NCI-H187 (cell line): ENCODE measurements at places on chromosomes 4 and X.

DNA sequence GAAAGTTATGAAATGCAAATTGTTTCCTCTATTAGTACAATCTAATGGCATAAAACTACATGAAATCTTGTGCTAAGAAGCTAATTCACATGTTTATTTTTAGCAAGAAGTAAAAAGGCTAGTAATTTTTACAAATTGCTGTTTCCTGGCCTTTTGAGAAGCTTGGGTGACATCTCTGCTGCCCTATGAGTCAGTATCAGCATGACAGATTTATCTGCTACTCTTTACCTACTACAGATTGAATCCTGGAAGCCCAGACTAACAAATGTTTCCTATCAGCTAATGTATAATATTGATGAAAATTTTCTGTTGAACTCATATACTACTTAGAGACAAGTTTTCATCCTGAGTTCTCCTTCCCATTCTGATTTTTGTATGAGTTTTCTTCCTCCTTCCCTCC, 232.4 kb downstream of the DCTD start:
- no peak for DNase-seq

DNA sequence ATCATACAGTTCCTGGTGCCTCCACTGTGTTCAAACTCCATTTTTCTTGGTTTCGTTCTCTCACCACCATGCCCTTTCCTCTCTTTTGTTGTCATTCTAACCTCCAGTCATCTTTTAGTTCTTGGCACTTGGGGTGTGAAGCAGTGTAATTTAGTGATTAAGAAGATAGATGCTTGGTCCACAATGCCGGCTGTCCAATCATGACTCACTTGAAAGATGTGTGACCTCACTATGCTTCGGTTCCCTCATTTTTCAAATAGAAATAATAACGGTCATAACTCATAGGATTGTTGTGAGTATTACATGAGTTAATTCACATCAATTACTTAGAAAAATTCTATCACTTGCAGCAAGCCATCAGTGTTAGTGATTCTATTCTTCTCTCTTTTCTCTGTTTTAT, 327.8 kb downstream of the ADGRL3 start:
- no peak for DNase-seq

- no peak for DNase-seq
Observed at GRCh38 chr4:168317621-168318020, 931 bp downstream of the DDX60 start.

DNA sequence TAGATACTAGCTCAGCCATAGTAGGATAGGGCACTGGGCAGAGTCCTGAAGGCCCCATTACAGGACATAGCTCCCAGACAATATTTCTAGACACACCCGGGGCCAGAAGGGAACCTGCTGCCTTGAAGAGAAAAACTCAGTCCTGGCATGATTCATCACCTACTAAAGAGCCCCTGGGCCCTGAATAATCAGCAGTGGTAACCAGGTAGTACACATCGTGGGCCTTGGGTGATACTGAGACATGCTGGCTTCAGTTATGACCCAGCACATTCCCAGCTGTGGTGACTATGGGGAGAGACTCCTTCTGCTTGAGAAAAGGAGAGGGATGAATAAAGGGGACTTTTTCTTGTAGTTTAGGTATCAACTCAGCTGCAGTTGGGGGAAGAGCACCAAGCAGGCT, 104.3 kb upstream of the STK26 start:
- no peak for DNase-seq

GRCh38 chrX:21911481-21911880, 29.0 kb upstream of the SMS start:
- DNase-seq = no peak

DNA sequence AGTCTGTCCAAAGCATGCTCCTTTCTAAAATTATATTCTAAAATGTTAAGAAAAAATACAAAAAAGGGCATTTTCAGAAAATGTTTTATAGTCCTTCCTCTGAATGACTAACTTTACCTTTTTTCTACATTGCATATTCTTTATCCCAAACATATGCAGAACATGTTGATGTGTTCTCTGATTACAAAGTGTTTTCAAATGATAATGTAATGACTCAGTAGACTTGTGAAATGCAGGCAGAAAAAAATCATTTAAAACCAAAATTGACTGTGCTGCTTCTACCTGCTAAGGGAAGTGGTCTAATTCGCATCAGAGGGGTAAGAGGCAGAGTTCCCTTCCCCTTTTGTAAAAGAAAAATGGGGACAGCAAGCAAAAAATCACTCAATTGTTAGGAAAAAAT, 22.7 kb upstream of the YTHDC1 start:
- no peak for DNase-seq

- DNase-seq = no peak
Observed at GRCh38 chr4:114466299-114466698, 132.3 kb upstream of the UGT8 start.

DNA sequence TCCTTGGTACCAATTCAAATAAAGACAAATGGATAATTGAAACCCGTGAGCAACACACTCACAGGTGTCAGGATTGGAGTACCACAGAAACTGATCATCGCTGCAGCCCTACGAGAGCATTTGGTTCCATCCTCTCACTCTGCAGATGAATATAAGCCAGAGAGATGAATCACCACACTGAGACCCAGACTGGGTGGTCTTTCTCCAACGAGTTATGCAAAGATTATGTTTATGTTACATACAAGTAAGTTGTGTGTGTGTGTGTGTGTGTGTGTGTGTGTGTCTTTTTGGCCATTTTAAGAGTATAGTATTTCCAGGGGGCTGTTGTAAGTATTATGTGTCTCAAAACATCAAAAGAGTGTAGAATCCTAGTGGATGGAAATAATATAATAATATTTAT, 329.5 kb upstream of the ZFP42 start:
- no peak for DNase-seq

- DNase-seq = no peak
Observed at GRCh38 chr4:109976189-109976588, 63.5 kb downstream of the EGF start.

DNA sequence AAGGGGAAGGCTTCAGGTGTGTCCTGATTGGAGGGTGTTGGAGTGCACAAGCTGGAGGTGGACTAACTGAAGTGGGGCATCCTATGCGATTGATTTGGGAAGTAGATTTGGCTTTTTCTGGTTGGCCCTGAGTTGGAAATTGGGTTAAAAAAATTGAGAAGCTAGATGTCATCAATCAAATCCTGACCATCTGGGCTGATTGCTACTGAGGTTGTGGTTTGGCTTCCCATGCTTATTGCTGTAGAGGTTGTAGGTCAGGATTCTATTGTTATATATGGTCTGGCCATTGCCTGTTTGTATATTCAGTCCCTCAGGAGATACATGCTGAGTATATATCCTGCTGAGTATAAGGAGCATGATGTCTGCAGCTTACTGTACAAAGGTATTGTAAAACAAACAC, 7.7 kb upstream of the ZNF81 start:
- no peak for DNase-seq

DNA sequence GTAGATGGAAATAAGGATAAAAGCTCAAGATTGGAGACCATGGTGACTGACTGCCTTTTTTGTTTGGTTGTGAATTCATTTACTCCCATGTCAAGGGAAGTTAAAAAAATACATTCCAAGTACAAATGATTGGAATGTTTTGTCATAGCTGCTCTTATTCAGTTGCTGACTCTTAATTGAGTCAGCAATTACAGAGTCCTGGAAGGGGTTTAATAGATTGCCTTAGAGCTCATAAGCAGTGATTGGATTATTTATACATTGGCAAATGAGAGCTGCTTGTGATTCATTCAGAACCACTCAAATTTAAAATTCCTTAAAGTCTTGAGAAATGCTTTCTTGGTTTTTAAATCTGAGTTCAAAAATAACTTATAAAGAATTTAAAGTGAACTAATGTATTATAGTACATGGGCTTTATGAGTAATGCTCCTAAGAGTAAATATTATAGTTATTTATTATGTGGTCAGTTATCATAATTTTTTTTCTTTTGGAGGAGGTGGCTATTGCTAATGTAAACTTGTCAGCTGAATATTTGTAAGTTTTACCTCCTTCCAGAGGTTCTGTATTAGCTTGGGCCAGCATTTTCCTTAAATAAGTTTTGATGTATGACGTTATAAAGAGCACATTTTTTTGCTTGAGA, 13.6 kb downstream of the JADE1 start:
- no peak for DNase-seq

GRCh38 chr4:183030823-183031222, 68.2 kb upstream of the WWC2 start:
- no peak for DNase-seq

DNA sequence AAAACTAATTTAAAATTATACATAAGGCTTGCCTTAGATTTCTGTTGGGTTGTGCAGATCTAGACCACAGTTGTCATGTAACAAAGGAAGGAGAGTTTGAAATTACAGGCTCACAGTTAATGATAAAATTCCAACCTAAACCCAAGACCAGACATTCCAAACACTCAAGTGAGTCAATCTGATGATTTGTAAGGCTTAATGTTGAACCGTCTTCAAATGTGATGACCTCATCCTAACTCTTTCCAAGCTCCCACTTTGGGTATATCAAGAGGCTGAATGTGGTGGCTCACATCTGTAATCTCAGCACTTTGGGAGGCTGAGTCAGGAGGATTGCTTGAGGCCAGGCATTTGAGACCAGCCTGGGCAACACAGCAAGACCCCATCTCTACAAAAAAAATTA, 149.2 kb downstream of the TBL1X start:
- DNase-seq = no peak

- DNase-seq = no peak
Observed at GRCh38 chr4:106495476-106495875, 126.9 kb upstream of the GIMD1 start.

DNA sequence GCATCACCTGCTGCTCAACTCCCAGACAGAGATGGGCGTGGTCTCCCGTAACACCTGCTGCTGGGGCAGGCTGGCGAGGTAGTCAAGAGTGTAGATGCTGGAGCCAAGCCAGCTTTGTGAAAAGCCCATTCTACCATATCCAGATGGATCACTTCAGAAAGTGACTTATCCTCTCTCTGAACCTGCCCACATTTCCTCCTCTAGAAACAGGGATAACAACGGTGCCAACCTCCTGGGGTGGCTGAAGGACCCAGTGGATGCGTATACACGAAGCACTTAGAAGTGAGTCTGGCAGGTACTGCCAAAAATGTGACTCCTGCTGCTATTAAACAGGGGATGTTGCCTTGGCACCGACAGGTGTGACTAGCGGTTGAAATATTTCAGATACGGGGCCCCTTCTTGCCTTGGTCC, 95.8 kb downstream of the SORBS2 start:
- peak; percentile 83 for DNase-seq

GRCh38 chr4:27894951-27895350, 1034.3 kb downstream of the STIM2 start:
- DNase-seq = no peak

DNA sequence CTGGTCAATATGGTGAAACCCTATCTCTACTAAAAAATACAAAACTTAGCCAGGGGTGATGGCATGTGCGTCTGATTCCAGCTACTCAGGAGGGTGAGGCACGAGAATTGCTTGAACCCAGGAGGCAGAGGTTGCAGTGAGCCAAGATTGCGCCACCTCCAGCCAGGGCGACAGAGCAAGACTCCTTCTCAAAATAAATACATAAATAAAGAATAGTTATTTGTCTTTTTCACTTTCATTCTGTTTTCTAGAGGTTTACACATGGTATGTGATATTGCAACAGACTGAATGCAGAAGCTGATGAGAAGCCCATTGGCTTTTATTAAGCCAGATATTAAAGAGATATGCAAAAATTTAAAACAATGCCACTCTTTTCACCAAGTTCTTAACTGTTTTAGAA, 8.2 kb downstream of the KLHL15 start:
- no peak for DNase-seq

GRCh38 chr4:32003548-32003947, 1283.4 kb downstream of the PCDH7 start:
- DNase-seq = no peak

DNA sequence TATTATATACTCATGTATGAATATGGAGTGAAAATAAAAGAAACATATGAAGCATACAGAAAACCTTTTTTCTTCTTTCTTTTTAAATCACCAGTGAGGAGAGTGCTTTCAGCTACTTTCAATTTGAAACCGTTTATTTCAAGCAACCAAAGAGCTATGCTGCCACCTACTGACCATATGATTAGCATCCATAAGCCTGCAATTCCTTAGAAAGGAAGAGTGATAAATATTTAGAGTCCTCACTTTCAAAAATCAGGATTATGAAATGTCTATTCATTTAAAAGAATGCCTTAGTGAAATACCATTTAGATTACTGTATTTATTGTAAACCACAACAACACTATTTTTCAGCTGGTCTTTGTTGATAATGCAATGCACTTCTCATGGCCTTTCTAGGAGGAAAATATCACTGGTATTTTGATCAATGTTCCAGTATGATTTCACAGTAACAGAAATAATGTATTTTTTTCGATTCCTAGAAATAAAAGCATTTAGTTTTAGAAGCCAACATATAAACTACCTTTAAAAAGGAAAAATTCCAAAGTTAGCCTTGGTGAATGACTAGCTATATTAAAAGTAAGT, 667.6 kb downstream of the PCDH18 start:
- DNase-seq = no peak

- DNase-seq = no peak
Observed at GRCh38 chr4:36824682-36825081, 419.9 kb upstream of the NWD2 start.

GRCh38 chr4:94870146-94870545, 112.4 kb downstream of the BMPR1B start:
- no peak for DNase-seq

- no peak for DNase-seq
Observed at GRCh38 chrX:130771230-130771629, 131.8 kb downstream of the ENOX2 start.

GRCh38 chr4:168496834-168497233, at the start of gene PALLD:
PALLD (plus strand) TSS chr4:168497052.
- no peak for DNase-seq

DNA sequence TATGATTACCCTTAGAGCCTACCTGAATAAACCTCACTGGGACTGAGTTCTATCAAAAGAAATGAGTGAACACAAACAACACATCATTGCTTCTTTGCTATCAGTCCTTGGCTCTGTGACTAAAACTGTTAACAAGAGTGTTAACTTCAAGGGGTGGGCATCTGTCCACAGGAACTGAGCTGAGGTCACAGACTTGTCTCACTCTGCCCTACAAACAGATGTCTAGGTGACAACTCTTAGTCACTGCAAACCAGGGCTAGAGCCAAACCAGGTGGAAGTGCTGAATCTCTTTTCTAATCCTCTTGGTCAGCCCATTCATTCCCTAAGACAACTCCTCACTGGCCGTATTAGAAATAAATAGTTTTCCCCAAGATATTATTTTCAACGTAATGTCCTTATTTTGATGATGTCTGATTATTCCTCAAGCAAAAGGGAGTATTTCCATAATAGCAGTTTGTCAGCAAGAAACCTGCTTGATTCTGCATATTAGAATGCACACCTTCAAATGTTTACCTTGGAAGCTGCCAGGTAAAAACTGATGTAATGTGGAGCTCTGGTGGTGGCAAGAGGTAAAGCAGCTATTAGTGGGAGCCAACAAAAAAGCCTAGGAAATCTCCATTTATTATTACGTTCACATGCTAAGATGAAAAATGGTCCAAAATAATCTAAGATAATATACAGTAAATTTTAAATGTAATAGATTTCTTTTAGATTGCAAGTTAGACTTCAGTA, 4.0 kb downstream of the COL25A1 start:
- DNase-seq = no peak
